ENCODE measurements at places on chromosomes 6 and 20. TPM values are rescaled to one million over a fixed set of nuclear protein-coding genes. Genes with fewer than 3 reads are reported as not detected.

DNA sequence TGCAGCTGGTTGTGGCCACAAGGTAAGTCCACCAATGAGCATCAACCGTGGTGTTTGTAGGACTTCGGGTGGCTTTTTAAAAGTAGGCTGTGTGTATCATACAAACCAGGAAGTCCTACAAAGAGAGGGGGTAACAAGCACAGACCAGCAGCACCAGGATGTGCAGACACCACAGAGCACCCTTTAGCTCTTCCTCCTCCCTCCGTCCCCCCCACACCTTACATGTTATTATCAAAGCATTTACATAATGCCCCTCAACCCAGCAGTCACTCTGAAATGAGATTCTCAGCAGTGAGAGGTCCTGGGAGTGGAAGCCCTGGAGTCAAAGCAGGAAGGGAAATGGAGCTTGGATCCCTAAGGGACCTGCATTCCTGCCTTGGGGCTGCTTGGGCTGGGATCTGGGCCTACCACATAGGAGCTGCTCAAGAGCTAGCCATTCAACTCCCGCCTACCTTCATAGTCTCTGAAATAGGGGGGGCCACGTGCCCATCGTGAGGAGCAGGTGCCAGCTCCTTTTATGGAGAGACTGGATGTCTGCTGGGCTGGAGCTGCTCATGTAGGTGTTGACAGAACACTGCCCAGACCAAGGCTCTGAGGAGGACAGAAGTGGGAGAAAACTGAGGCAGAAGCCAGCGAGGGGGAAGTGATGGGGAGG lies 90.6 kb downstream of the PSMB1 start:
- no peak for DNase-seq
- no peaks in the 10 kb centered on the region for H3K36me3 ChIP-seq
- peaks cover 7% of the 10 kb centered on the region for H3K27me3 ChIP-seq
- H3K27ac ChIP-seq, result no peak overlapping the region

- no peaks in the 10 kb centered on the region for H3K36me3 ChIP-seq
- H3K4me3 ChIP-seq, result no peak overlapping the region
- peaks cover 8% of the 10 kb centered on the region for H3K4me1 ChIP-seq
- no peak for DNase-seq
Measured at GRCh38 chr6:108758884-108759283, 89.3 kb upstream of the ARMC2 start.

DNA sequence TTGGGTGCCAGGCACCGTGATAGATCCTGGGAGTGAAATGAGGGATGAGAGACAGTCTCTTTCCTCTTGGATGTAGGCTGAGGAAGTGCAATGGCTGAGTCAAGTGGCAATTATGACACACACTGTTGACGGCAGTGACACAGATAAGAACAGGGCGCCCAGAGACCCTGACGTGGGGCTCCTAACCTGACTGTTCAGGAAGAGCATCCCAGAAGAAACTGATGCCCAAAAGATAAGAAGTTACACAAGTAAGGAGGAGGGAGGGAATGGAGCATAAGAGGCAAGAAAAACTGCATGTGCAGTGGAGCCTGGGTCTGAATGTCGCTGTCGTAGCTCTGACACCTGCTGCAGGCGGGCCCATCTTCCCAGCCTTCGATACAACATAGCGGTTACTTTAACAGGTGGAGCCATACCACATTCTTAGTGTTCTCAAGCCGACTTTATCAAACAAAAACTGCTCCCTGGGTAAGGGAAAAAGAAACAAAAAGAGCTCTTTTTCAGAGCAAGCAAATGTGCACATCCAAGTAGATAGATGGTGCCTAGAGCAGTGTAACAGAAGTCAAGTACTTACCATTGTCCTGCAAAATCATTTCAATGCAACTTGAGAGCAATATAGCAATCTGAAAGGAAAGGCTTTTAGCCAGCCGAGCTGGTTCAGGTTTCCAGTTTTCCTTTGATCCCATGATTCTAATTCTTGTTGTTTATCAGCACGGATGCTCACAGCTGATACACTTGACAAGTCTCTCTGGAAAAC lies 463.9 kb upstream of the JARID2 start:
- no peak for DNase-seq
- peaks cover 6% of the 10 kb centered on the region for H3K4me1 ChIP-seq
- no peaks in the 10 kb centered on the region for H3K36me3 ChIP-seq
- H3K27ac ChIP-seq, result no peak overlapping the region
- H3K27me3 ChIP-seq, result no peaks in the 10 kb centered on the region
- H3K4me3 ChIP-seq, result no peak overlapping the region

DNA sequence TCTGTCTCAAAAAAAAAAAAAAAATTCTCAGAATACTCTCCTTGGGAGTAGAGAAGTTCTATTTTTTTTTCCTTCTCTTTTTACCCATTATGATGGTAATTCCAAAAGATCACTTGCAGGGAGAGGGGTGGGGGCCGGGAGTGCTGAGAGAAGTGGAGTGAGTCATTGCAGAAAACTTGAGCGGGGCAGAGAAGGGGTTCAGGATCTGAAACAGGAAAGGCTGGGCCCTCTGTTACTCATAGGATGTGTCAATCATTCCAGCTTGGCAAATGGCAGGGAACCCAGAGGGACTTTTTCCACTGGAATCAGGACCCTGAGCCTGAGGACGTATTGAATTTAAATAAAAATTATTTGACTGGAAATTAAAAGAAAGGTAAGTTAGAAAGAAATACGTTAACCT lies 111.4 kb upstream of the ARMC2 start:
- no peaks in the 10 kb centered on the region for H3K27me3 ChIP-seq
- H3K36me3 ChIP-seq, result no peaks in the 10 kb centered on the region
- peaks cover 9% of the 10 kb centered on the region for H3K4me1 ChIP-seq
- DNase-seq, result peak; percentile 69

DNA sequence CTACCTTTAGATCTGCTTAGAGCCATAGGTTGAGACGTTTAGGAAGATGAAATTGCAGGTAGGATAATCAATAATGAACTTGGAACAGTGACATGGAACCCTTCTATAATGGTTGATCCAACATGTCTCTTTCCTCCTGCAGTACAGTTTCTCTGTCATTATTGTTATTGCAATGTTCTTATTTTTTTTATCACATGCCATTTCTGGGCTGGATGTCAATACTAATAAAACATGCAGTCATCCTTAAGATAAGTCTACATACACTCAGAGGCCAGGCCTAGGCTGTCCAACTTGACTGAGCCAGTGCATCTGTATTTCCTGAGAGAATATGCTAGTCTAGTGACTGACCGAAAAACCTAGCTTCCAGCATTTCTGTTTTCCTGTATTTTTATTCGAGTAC lies 75.3 kb upstream of the THEMIS start:
- H3K36me3 ChIP-seq, result no peaks in the 10 kb centered on the region
- no peak for DNase-seq
- no peak overlapping the region for H3K27ac ChIP-seq
- H3K4me1 ChIP-seq, result no peaks in the 10 kb centered on the region
- H3K4me3 ChIP-seq, result no peak overlapping the region
- H3K27me3 ChIP-seq, result no peaks in the 10 kb centered on the region

- no peaks in the 10 kb centered on the region for H3K36me3 ChIP-seq
- no peak overlapping the region for H3K4me3 ChIP-seq
- H3K27me3 ChIP-seq, result no peaks in the 10 kb centered on the region
- no peak for DNase-seq
Measured at GRCh38 chr6:20746024-20746423, 211.8 kb downstream of the CDKAL1 start.

GRCh38 chr6:133208183-133208755 lies 32.9 kb upstream of the EYA4 start:
- DNase-seq, result no peak
- H3K27ac ChIP-seq, result no peak overlapping the region
- no peak overlapping the region for H3K4me3 ChIP-seq
- H3K27me3 ChIP-seq, result no peaks in the 10 kb centered on the region
- peaks cover 4% of the 10 kb centered on the region for H3K4me1 ChIP-seq

DNA sequence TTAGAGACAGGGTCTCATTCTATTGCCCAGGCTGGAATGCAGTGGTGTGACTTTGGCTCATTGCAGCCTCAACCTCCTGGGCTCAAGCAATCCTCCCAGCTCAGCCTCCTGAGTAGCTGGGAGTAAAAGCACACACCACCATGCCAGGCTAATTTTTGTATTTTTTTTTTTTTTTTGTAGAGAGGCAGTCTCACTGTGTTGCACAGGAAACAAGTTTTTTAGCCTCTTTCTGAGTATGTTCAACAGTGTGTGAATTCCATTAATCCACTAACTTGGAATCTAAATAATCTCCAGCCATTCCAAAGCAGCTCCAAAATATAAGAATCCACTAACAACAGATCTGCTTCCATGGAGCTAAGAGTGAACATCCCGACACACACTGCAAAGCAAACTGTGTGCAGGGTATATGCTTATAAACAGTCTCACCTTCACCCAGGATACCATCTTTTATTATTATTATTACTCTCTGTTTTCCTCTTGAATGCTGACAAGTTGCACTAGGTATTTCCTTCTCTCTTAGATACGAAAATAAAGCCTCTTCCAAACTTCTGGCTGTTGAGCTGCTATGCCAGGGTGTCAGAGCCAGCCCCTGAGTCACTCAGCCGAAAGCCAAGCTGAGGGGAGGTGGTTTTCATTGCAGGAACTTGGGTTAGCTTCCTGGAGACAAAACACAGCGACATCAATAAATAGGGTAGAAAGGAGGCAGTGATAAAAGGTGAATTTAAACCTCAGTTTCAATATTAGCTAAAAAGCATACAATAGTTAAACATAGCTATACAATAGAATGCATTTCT lies 264.9 kb downstream of the HIVEP2 start:
- no peaks in the 10 kb centered on the region for H3K4me1 ChIP-seq
- no peak overlapping the region for H3K4me3 ChIP-seq
- H3K36me3 ChIP-seq, result no peaks in the 10 kb centered on the region
- H3K27ac ChIP-seq, result no peak overlapping the region
- no peaks in the 10 kb centered on the region for H3K27me3 ChIP-seq

Gene ZBP1
- polyA plus RNA-seq, result not detected

Gene BRPF3
- polyA plus RNA-seq, result 25.9 TPM

Gene RNF182
- polyA plus RNA-seq, result 0.40 TPM

Gene PPARD
- polyA plus RNA-seq, result 17.4 TPM

Measured in hepatocyte (in vitro differentiated cells).